ENCODE measurements at places on chromosomes 1 and 21.
A peak's percentile ranks its signal among the peaks of the same experiment; 100 is the strongest.

GRCh38 chr1:167791281-167792187 lies 69.8 kb downstream of the MPZL1 start:
- peak; percentile 50 for DNase-seq

- DNase-seq = no peak
These were observed 122.2 kb upstream of the PRDX6 start for GRCh38 chr1:173354937-173355280.

DNA sequence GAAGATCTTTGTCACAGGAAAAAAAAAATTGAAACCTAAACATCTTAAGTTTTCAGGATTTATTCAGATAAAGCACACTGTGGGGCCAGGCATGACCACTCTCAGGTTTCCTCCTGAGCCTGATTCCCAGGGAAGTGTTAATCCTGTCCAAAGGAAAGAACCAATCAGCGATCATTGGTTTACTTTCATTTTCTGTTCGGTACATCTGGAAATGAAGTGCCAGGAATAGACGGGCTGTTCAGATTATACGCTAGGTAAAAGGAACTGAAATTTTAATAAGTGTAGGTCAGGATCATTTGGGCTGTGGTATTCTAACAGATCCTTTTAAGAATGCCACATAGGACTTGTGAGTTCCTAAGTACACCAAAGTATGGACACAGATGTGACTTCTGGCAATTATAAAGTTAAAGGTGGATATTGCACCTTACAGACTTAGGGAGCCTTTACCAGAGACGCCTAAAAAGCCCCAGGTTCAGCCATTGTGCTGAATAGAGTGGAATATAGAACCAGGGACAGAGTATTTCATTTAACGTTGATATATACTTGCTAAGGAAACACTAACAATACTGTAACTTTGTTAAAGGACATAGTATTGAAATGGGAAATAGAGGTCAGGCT lies 9.3 kb upstream of the CACYBP start:
- DNase-seq = no peak

DNA sequence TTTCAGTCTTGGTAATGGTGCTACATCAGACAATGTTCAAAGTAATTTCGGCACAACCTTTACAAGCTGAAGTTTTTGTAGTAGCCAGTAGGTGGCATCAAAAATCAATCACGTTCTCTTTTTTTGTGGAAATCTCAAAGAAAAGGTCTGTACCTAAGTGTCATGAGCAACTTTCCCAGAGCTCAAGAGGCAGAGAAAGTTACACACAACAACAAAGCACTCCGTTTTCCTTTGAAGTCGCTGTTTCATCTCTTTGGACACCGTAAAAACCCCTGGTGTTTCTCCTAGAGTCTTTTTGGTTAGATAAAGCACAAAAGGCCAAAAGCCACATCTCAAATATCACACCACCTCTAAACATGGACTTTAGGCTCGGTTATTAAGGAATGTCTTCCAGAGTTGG lies 131.6 kb downstream of the LHX8 start:
- no peak for DNase-seq

GRCh38 chr1:161305867-161306519 lies 3.8 kb downstream of the MPZ start:
- DNase-seq = no peak

GRCh38 chr1:9728451-9729295 lies 77.1 kb downstream of the PIK3CD start:
- no peak for DNase-seq

- DNase-seq = no peak
These were observed 21.8 kb downstream of the MMEL1 start for GRCh38 chr1:2611031-2611501.

- DNase-seq = no peak
These were observed 2.2 kb downstream of the NUAK2 start for GRCh38 chr1:205319081-205320018.

DNA sequence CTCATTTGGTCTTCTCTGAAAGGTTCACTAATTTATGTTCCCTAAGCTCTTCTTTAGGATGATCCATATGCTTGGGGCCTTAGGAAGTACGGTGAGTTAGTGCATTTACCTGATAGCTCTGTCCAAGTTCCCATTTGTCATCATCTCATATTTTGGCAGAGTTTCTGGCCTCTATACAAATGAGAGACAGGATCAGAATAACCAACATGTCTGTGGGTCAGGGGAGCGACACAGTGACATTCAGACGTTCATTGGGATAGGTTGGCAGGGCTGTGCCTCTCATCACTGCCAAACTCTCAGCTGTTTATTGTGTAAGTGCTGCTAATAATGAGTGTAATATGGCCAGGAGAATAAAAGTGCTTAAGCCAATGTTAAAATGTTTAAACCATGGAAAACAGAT lies 561.1 kb upstream of the ZRANB2 start:
- no peak for DNase-seq

GRCh38 chr1:93679546-93679945 lies 2.1 kb downstream of the BCAR3 start:
- no peak for DNase-seq

- DNase-seq = no peak
These were observed 29.7 kb downstream of the SSBP3 start for GRCh38 chr1:54376430-54377039.

DNA sequence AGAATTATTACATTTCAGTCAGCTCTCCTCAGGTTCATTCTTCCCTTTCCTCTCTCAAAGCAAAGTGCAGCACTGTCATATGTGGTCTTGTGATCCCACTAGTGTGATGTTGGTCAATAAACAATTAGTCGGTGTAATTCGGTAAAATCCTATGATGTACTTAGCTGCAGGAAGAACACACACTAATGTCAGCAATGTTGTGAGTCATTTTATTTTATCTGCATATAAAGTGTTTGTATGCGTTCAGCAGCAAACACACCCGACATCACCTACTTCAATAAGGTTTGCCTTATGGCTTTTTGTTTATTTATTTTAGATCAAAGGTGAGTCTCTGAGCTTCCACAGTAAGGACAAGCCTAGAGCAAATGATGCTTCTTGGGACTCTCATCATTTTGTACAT lies 47.8 kb downstream of the PTPN14 start:
- no peak for DNase-seq

DNA sequence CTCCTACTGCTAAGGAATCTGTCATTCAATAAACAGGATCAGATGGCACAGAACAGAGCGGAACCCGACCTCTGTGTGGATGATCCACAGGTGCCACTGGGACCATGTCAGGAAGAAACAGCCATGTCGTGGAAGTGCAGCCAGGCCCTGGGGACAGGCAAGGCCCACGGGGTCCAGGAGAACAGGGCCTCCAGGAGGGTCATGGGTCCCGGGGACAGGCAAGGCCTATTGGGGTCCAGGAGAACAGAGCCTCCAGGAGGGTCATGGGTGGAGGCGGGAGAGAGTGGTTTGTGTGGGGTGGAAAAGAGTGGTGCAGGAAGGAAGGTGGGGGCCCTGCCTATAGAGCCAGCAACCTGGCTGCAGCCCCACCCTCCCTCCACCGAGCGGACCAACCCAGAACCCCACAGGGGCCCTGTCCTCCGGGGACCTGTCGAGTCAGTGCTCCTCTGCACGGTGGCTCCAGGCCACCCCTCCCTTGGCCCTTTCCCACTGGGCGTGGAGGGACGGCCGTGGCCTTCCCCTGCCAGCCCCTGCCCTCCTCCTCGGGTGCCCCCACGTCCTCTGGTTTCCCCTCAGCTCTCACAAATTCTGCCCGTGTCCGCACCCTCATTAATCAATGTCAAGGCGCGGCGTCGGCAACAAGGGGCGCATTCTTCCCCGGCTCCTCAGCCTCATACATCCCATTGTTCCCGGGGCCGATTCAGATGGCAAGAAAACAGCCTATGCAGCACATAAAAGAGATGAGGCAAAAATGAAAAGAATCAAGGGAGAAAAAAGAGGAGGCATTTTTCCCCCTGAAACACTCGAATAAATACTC lies 146.4 kb downstream of the PRDM16 start:
- no peak for DNase-seq

DNA sequence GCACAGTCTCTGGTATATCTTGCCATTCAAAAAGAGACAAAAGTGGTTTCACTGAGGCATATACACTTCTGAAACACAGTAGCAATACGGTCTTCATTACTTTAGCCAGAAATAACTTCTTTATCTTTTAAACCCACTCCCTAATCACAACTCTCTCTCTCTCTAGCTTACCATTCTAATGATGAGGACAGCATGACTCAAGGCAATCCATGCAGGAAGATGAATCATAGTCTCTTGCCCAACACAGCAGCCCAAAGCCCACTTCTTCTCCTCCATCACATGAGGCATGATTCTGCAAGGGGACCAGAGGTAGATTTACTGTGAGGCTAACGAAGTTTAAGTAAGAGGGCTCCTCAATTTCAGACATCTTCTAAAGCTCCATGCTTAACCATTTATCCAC lies 285.0 kb upstream of the NR5A2 start:
- peak; percentile 89 for DNase-seq

- no peak for DNase-seq
These were observed 365.6 kb upstream of the ST6GALNAC5 start for GRCh38 chr1:76501586-76502219.

DNA sequence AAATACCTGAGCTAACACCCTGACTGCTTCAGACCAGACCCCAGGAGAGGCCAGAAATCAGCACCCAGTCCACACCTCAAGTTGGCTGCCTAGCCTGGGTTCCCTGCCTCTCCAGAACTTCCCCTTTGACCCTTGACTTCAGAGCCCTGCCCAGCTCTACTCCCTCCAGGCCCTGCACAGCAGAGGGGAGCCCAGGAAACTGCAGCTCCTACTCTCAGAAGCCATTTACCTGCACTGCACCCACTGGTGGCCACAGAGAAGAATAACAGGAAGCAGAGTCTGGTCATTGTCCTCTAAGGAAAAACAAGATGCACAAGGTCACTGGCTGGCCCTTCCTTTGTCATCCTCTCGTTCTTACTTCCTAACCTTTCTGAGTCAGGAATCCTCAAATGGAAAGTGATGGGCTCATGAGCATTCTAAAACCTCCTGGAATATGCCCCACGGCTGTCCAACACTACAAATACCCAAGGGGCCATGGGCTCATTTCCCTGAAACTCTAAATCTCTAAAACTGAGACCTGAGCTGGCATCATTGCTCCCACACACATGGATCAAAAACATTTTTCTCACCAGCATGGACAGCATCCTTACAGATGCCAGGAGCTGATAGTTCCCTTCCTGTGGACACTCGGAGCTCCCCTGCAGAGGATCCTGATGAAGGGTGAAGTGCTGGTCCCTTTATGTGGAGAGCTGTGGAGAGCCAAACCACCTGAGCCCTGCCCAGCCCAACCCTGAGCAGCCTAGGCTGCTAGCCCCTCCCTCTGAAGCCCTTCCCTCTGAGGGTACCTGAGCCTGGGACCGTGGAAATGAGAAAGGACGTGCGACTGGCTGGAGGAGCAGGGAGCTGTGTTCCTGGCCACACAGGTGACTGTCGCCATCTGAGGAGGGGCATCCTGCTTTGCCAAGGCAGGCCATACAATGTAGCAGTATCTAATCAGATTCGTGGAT lies at the start of gene ITLN2:
Gene ITLN2 (minus strand): TSS at position 652 of the 947 bp plus-strand sequence. CDS start 68 bp downstream, at position 584.
- DNase-seq = no peak

- DNase-seq = no peak
These were observed 72.4 kb upstream of the MARK1 start for GRCh38 chr1:220455559-220455958.

- DNase-seq = no peak
These were observed 1.4 kb downstream of the APP start for GRCh38 chr21:26169061-26169610.

- no peak for DNase-seq
These were observed 437.6 kb downstream of the PTPRU start for GRCh38 chr1:29673669-29674626.

GRCh38 chr1:183642166-183642565 lies 6.6 kb upstream of the ARPC5 start:
- DNase-seq = no peak

DNA sequence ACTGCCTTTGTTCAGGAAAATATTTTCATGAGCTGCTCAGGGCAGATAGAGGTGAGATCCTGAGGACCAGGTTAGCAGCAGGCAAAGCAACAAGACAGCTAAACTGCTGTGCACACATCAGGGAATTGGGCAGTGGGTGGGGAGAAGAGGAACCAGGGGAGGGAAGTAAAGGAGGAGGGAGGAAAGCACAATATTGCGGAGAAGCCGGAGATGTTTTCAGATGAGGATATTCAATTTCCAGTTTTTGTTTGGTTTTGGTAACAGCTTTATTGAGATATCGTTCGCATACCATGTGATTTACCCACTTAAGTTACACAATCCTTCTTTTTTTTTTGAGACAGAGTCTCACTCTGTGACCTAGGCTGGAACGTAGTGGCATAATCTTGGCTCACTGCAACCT lies 34.5 kb downstream of the EPHA10 start:
- no peak for DNase-seq

GRCh38 chr21:38840456-38841300 lies 34.9 kb downstream of the ETS2 start:
- DNase-seq = no peak

GRCh38 chr21:44576025-44576420 lies 2.5 kb downstream of the KRTAP10-4 start:
- DNase-seq = no peak

DNA sequence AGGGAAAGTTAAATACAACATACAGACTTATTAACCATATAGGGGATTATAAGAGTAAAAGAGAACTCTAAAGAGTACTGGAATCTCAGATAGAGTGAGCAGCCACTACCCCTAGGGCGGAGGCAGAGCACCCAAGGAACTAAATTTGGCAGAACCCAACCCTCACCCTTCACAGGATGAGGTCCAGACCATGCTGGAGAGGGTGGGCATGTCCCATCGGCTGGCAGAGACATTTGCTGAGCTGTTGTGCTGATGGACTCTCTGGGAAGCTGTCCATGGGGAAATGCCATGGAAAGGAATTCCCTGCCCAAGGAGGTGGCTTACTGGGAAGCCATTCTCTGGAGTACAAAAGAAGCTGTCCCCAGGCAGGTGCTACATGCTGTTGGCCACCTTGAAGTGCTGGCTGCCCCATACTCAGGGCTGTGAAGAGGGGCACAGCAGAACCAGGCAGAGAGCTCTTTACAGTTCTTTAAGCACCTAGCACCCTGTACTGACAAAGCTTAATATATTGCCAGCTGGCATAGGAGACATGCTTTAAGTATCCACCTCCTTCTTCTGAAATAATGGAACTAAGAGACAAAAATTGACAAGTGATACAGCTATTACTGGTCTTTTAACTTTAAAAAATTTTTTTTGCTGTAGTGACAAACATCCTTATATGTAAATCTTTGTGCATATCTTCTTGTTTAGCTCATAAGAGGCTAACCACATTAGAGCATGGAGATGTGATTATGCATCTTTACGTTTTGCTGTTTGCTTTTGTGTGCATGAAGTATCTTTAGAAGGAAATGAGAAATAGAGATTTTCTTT lies 29.6 kb downstream of the TSNAX start:
- DNase-seq = no peak

DNA sequence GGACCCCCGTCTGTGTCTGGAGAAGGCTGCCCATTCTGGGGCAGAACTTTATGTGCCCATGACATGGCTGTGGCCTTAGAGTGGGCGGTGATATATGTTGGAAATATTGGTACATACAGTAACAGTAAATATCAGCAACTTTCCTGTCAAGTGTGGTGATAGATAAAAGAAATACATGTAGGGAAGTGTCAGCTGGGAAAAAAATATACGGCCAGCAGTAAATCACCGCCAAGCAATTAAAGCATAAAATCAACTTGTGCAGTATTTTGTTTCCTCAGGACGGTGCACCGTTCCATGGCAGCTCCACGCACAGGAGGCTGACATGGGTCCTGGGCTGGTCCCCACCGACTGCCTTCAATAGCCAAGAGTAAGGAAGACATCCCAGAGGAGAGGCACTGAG lies 27.4 kb downstream of the LHX4 start:
- DNase-seq = no peak

All from non-pigmented ciliary epithelial cell (primary cell).